ENCODE measurements at places on chromosomes 1 and 21. TPM values are rescaled to one million over a fixed set of nuclear protein-coding genes. Genes with fewer than 3 reads are reported as not detected.
A peak's percentile ranks its signal among the peaks of the same experiment; 100 is the strongest.

The SLAMF9 gene
- total RNA-seq, result not detected

DNA sequence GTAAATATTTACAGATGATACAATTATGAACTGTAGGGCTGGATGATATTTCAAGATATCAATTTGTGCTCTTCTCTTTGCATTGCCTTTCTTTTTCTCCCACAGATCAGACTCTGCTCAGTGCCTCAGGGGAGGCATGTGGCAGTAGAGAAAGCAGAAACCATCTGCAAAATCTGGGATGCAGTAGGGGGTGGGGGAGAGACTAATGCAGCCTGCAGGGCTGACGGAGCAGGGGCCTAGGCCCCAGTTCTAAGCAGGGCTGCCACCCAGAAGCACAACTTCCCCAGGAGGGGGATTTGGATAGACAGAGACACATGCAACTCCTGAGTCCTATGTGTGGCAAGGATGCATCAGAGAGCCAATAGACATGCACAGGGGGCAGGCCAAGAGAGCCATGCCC is 511.6 kb downstream of the SMYD3 start:
- H3K27me3 ChIP-seq, result no peaks in the 10 kb centered on the region
- no peak overlapping the region for H3K27ac ChIP-seq
- peaks cover 8% of the 10 kb centered on the region for H3K4me1 ChIP-seq
- DNase-seq, result no peak

DNA sequence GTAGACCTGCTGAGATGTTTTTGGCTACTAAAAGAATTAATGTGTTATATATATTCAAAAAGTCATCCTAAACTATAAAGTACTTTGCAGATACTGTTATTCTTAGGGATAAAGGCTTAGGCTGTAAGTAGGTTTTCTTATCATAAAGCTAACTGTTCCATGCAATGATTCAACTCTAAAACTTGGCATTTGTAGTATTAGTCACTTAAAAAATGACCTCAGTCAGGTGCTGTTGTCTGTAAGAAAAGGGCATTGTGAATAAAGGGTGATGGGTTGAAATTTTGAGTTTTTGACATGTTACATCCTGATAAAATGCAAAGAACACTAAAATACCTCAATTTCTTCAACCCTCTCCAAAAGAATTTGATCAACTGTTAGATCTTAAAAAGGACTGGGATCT is 32.9 kb downstream of the ADCY10 start:
- H3K4me3 ChIP-seq, result no peak overlapping the region
- H3K27me3 ChIP-seq, result no peaks in the 10 kb centered on the region
- H3K27ac ChIP-seq, result no peak overlapping the region

- no peaks in the 10 kb centered on the region for H3K36me3 ChIP-seq
- no peak overlapping the region for H3K4me3 ChIP-seq
- H3K27me3 ChIP-seq, result no peaks in the 10 kb centered on the region
- H3K4me1 ChIP-seq, result no peaks in the 10 kb centered on the region
- H3K27ac ChIP-seq, result no peak overlapping the region
These were observed 16.4 kb downstream of the NCMAP start for GRCh38 chr1:24572301-24572700.

DNA sequence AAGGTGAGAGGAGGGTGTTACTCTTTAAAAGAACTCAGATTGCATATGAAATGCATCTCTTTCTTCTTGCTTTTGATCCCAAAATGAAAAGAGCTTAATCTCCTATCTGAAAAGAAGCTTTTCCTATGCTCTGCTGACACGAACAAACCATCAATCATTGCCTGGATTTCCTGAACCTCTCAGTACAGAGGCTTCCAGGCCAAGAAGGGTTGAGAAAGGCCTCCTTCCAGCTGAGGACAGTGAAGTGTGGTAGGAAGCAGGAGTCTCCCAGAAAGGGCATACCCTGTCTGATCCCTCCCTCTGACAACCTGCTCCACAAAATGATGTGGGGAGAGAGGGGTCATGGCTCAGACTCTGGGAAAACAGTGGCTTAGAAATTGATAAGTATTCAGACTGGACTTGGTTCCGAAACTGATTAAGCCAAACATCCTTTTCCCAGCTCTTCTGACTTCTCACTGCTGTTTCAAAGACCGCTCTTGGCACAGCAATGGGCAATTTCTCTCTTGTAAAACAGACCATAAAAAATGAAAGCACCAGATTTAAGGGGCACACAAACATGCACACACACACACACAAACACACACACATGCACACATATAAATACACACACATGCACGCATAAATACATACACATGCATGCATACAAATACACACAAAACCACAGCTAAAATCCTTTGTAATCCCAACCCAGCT is 310.3 kb downstream of the SIPA1L2 start:
- no peak overlapping the region for H3K4me3 ChIP-seq
- no peaks in the 10 kb centered on the region for H3K36me3 ChIP-seq
- no peaks in the 10 kb centered on the region for H3K27me3 ChIP-seq
- peaks cover 10% of the 10 kb centered on the region for H3K4me1 ChIP-seq
- no peak for DNase-seq
- H3K27ac ChIP-seq, result no peak overlapping the region

- H3K27me3 ChIP-seq, result no peaks in the 10 kb centered on the region
- H3K4me3 ChIP-seq, result no peak overlapping the region
- H3K27ac ChIP-seq, result peak overlapping the region; percentile 24
- no peaks in the 10 kb centered on the region for H3K4me1 ChIP-seq
These were observed 18.7 kb upstream of the KNCN start for GRCh38 chr1:46569884-46570725.

- peaks cover 43% of the 10 kb centered on the region for H3K27me3 ChIP-seq
- peak overlapping the region; percentile 51 for H3K4me3 ChIP-seq
- H3K36me3 ChIP-seq, result no peaks in the 10 kb centered on the region
- no peaks in the 10 kb centered on the region for H3K4me1 ChIP-seq
These were observed 2.8 kb downstream of the KCNJ9 start for GRCh38 chr1:160083968-160084770.

DNA sequence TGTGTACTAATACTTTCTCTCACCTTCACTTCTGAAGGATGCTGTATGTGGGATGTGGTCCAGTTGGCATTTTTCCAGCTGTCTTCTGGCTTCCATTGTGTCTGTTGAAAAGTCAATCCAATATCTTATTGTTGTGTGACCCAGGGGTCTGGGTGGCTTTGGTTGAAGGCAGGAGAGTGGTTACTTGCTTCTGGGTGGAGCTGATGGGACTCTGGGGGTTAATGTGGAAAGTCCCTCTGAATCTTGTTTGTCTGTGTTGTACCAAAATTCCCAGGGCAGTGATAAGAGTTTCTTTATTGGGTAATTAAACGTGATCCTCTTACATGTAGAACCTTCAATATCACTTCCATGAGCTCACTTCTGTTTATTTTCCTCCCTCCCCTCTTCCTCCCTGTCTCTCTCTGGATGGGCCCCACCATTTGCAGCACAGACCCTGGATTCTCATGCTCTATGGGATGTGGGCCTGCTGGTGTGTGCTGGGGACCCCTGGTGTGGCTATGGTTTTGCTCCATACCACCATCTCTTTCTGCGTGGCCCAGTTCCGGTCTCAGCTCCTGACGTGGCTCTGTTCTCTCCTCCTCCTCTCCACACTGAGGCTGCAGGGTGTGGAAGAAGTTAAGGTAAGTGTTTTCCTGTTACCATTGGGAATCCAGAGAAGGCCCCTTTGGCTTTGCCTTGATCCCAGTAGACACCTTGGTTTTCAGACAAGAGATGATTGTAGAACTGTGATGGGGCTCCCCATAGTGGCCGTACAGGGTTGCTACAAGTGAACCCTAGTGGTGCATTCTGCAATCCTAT is 71.5 kb downstream of the HHAT start:
- peak; percentile 70 for DNase-seq
- H3K36me3 ChIP-seq, result no peaks in the 10 kb centered on the region

DNA sequence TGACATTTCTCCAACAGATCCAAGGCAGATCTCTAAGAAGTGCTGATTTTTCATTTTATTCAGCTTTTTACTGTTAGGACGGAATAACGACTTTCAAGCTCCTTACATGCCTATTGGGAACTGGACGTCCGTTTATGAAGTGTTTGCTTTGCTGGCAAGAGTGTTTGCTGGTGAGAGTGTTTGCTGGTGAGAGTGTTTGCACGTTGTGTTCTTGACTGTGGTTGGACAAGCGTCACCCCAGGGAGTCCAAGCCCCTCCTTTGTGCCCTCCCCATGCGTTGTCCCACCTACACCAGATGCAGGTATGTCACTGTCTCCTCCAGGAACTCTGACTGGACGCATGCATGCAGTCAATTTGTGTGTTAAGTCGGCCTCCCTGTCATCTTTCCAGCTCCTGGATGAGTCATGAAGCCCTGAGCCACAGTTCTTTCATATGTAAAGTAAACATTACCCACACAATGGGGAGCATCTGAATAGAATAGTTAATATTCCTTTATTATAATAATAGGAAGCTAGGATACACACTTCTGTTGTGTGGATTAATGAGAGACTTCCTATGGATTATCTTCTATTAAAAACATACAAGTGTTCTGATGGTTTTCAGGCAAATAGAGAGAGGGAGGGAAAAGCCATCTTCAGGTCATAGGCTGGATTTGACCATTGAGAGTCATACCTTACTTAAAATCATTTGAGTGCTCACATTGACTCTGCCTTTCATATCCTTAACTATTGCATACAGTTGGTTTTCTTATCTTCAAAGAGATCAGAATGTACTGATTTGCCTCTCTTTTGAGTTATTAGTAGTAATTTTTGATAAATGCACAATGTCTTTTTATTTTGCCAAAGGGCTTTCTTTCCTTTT is 119.2 kb downstream of the GALNT2 start:
- peak overlapping the region; percentile 42 for H3K27ac ChIP-seq
- H3K27me3 ChIP-seq, result no peaks in the 10 kb centered on the region
- H3K36me3 ChIP-seq, result no peaks in the 10 kb centered on the region
- H3K4me1 ChIP-seq, result peaks cover 36% of the 10 kb centered on the region
- DNase-seq, result peak; percentile 85

All from sigmoid colon (tissue), 7 donors.